PC-3 (cell line): ENCODE measurements at places on chromosomes 2 and 18.
A peak's percentile ranks its signal among the peaks of the same experiment; 100 is the strongest.

- DNase-seq = no peak
These were observed 28.6 kb upstream of the NEMP2 start for GRCh38 chr2:190563109-190563508.

GRCh38 chr18:11178951-11179549 is 29.7 kb upstream of the PIEZO2 start:
- no peak for DNase-seq

- no peak for DNase-seq
These were observed 254.1 kb downstream of the PRKCE start for GRCh38 chr2:45905632-45905958.

- DNase-seq = peak; percentile 89
These were observed 4.3 kb downstream of the AGPS start for GRCh38 chr2:177396703-177397460.

- no peak for DNase-seq
These were observed 132.0 kb upstream of the CDH19 start for GRCh38 chr18:66735933-66736332.

GRCh38 chr2:127479219-127479825 is 47.0 kb downstream of the IWS1 start:
- peak; percentile 75 for DNase-seq

DNA sequence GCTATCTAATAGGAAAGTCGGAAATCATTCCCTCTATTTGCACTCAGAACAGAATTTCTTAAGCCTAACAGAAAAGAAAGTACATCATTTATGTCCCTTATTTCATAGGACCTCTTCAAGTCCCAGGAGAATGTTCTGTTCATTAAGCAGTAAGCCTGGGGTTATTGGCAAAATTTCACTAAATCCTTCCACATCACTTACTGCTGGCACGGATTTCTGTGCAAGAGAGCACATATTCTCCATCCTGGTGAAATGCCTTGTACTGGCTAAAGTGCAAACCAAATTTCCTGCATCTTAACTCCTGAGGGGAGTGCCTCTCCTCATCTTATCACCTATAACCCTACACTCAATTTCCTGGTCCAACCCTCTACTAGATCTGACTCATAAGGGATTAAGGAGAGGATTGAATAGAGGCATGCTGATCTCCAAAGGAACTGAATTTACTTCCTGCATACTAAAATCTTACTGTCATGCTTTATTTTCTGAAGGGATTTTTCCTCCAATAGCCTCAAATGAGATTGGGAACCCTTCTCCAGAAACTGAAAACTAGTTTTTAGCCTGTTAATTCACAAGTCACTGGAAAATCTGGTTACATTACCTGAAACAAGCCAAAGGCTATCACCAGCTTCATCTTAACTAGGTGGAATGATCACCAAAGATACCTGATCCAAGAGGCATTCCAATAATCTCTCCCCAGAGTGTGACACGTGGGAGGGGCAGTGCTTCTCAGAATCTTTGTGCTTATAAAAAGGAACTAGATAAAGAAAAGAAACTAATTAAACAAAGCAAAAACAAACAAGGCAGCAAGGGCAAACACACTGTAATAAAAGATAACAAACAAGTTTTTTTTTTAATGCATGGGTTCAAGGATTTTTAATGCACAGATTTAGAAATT is 311.1 kb downstream of the NR4A2 start:
- peak; percentile 48 for DNase-seq

DNA sequence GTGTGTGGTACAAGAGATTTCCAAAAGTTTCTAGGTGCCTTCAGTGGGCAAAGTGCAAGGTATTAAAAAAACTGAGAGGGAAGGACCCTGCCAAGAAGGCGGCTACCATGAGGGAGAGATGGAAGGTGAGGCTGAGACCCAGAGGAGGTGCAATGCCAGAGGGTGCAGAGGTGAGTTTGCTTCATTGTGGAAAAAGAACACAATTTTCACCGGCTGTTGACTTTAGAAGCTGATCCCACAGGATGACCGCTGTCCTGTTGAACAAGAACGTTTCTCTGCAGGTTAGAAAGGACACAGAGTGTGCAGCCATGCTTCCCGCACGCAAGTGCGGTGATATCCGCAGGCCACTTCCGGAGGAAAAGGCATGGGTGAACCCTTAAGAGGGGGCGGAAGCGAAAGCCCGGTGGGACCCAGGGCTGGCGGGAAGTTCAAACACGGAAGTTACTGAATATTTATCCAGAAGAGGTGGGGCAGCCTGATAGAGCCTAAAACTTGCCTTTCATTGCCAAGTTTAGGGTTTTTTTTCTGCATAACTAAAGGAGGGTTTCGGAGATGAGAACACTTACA is 16.6 kb downstream of the SP110 start:
- no peak for DNase-seq

DNA sequence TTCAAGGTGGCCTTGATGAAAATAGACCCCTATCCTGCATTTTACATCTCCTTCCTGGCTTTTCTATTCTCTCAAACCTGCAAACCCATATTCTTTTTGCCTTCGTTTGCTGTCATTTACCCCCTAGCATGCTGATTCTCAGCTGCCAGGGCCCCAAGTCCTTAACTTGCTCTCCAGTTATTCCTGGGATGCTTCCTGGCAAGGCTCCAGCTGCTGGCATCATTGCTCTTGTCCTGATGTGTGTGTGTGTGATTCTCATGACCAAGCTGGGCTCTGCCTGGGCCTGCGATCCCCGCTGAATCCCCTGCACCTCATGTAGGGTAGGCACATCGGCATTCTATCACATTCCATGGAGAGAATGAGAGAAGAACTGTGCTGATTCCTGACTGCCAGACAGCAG is 11.9 kb downstream of the NPAS2 start:
- DNase-seq = no peak

GRCh38 chr18:61335684-61336555 is 2.7 kb downstream of the CDH20 start:
- DNase-seq = no peak

DNA sequence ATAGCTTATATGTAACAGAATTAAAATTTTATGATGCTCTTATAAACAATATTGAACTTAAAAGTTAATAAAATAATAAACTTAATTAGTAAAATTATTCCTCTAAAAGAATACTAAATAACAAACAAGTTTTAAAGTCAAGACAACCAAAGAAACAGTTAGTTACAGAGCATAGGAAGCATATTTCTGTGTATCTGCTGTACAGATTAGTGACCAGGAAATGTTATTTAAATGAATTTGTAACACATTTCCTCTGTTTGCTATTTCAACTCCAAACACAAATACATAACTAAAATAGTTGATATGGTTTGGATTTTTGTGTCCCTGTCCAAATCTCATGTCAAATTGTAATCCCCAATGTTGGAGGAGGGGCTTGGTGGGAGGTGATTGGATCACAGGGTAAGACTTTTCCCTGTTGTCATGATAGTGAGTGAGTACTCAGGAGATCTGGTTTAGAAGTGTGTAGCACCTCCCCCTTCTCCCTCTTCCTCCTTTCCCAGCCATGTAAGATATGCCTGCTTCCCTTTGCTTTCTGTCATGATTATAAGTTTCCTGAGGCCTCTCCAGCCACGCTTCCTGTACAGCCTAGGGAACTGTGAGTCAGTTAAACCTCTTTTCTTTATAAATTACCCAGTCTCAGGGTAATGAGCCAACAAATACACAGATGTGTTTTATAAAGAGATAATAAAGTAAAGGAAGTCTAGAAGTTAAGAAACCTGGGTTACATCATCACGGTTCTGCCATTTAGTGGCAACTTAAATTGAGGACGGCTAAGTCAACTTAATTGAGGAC is 51.8 kb downstream of the ROCK2 start:
- DNase-seq = no peak

DNA sequence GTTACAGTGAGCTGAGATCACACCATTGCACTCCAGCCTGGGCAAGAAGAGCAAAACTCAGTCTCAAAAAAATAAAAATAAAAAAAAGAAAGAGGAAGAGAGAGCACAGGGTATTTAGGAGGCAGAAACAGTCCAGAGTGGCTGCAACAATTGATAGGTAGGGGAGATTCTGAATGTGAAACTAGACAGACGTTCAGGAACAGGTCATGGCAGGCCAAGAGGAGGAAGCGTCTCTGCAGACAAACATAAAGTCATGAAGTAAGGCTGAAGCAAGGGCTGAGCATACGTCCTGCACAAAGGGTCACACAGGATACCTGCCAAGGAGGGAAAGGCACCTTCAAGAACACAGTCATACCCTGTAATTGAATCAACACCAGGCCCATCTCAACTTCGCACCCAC is 64.1 kb upstream of the ZNF532 start:
- DNase-seq = no peak

- no peak for DNase-seq
These were observed 22.8 kb downstream of the GLI2 start for GRCh38 chr2:120758181-120759144.

GRCh38 chr2:63038034-63038433 is 12.6 kb upstream of the OTX1 start:
- DNase-seq = no peak

- peak; percentile 26 for DNase-seq
These were observed 669.6 kb upstream of the VRK2 start for GRCh38 chr2:57376985-57377384.

DNA sequence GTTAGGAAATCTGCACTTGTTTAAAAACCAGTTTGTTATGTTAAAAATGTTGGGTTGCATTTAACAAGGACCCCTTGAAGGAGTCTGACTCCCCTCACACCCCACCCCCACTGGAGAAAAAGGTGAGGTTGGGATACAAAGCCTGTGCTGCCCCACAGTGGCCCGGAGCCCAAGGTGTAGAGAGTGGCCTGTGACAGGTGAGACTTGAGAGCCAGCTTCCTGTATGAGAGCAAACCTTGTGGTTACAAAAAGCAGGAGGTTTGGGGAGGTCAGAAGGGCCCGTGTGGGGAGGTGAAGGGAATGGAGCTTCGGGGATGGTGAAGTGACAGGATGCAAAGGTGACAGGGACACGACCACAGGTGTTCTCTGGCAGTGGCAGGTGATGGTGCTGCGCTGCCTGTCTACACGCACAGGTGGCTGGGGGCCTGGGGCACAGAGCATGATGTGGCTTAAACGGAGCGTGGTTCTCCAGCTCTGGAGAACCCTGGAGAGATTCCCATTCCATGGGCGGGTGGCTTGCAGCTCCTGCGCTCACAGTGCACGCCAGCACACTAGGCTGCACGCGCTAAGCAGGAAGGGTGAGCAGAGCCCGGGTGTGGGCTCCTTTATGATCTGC is 29.0 kb downstream of the IMPA2 start:
- DNase-seq = no peak
